ENCODE measurements at places on chromosomes 7 and 10.

- DNase-seq: no peak
Measured at GRCh38 chr7:66076462-66077329, 1.1 kb downstream of the ASL start.

GRCh38 chr10:104819731-104820130, 178.6 kb downstream of the SORCS3 start:
- DNase-seq: no peak

- DNase-seq: no peak
Measured at GRCh38 chr10:123643315-123643714, 22.8 kb upstream of the GPR26 start.

- DNase-seq: no peak
Measured at GRCh38 chr7:17408904-17409290, 110.4 kb downstream of the AHR start.

DNA sequence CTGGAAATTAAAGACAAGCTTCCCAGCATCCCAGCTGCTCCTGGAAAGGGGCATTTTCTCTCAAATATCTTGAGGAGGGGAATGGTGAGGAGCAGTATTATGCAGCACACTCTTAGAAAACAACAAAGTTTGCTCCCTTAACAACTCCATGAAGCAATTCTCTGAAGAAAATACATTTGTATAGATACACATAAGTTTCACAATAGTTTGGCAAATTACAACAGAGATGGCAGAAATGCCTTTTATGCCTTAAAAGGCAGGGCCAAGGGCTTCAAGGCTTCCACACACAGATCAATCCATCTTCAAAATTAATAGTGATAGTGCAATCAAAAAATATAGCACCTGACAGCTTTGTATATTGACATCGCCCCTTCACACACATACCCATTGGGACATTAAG, 12.2 kb downstream of the DGKI start:
- no peak for DNase-seq

GRCh38 chr7:134908289-134908688, 78.0 kb upstream of the AGBL3 start:
- no peak for DNase-seq

DNA sequence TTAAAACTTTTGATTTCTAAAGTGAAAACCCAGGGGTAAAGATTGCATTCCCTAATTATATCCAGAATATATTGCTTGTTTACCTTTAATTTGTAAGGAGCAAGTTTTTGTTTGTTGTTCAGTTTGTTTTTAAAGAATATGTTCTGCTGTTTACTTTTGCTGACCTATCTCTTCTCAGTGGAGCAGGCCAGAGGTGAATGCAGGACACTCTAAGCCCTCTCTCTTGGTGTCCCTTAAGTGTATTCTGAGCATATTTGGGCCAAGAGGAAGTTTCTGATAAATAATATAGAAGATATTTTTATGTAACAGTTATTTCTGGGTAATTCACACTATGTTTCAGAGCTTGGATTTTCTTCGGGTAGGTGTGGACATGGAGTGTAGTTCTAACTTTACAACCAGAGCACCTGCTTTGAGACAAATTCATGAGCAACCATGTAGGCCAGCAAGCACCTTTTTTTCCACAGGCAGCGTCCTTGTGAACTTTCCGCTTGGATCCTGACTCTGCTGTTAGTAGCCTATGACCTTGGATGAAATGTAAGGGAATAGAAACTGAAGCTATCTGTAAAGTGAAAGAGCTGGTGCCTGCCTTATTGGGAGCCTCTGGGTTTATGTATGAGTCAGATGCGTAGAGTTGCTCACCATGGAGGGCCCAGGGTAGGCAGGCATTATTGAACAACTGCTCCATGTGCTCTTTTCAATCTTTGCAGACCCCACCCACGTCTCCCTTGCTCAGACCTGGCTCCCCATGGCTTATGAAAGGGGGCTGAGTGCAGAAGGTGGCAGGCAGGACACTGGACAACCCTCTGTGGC, 16.1 kb downstream of the OGDH start:
- DNase-seq: no peak

DNA sequence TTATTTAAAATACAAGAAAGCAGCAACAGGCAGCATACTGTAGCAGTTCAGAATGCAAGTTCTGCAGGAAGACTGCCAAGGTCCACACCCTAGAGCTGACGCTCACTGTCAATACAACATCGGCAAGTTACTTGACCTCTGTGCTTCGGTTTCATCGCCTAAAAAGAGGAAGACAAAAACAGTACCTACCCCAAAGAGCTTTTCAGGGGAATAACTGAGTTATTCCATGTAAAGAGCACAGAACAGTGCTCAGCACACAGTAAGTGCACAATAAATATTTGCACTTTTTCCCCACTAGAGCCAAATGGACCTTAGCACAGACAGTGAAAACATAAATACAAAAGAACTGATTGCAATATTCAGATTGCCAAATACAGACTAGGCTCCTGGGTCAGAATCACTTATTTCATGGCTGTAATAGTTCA, 88.6 kb downstream of the USP6NL start:
- DNase-seq: no peak

- DNase-seq: no peak
Measured at GRCh38 chr10:88525371-88526069, 57.6 kb downstream of the RNLS start.

DNA sequence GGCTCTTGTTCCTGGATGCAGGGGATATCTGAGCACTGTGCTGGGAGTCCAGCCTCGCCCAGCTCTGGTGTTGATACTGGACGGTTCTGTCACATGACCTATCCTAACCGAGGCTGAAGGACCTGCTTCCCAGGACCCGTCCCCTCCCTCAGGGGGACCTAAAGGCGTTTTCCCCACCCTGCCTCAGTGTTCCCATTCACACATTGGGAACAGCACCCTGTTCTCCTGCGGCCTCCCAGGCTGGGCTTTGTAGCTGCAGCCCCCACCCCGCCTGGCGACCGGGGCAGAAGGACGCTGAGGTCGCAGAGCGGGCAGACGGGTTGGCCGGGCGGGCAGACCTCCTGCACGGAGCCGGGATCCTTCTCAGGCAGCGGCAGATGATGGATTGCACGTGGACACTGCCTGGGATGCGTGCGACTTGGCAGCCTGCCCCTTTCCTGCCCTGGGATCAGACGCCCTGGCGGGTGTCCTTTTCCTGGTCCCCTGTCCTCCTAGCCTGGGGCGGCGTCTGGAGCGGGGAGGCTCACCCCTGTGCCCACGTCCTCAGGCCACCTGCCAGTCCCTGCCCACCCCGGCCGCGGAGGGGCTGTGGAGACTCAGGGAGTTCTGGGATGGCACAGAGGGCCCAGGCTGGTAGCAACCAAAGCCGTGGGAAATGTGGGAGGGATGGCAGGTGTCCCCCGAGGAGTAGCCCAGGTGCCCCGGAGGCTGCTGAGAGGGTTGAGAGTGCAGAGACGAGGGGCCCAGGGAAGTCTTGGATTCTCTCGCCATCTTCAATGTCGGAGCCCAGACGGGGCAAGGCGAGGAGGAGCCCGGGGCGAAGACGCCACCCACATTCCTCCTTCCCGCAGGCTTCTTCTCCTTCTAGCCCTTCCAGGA, 17.2 kb upstream of the PSMG3 start:
- DNase-seq: no peak

- DNase-seq: no peak
Measured at GRCh38 chr7:154409703-154410311, 357.6 kb downstream of the DPP6 start.

GRCh38 chr10:77604941-77605351, 32.7 kb downstream of the KCNMA1 start:
- DNase-seq: no peak

GRCh38 chr7:17007841-17008240, 126.1 kb upstream of the AGR3 start:
- no peak for DNase-seq

DNA sequence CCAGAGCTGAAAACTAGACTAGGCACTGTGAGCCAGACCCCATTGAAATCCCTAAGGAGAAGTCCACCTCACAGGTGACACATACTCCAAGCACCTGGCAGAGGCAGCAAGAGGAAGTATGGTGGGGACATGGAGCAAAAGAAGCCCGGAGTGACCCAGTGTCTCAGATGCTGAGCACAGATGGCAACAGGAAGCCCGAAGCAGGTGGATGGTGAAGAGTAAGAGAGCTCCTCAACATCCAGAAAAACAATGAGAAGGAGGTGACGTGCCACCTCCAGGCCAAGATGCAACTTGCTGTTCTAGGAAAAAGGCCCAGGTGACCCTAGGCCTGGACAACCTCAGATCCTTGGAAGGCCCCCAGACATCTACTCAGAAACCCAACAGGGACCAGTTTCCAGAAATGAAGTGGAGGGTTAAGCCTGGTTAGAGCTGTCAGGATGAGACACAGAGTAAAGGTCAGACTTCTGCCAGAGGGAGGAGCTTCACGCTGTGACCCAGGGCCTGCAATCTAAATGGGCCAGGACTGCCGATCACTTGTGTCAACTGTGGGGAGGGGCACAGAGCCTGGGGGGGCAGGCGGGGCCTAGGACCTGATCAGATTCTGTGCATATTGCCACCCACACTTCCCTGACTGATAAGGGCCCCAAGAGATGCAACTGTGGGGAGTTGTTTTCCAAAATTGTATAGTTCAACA, 2.4 kb upstream of the COBL start:
- DNase-seq: no peak

Data from amygdala (tissue), 56 donors.